ENCODE measurements at places on chromosomes 6 and 20. TPM values are rescaled to one million over a fixed set of nuclear protein-coding genes. Genes with fewer than 3 reads are reported as not detected.

DNA sequence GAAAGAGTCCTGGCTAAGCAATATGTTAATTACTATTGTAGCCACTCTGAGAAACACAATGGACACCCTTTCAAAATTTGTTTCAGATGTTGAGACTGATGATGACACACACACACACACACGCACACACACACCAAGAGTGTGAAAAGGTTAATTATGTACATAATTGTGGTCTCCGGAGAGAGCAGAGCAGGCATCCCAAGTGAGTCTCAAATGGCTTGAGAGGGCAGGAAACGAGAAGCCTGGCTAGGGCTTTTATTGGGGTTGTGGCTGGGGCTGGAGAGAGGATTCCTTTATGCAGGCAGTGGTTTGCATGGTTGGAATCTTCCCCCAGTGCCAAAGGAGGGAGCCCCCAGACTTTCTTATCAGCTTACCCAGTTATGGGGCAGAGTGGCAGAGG is 38.2 kb upstream of the NKX2-4 start:
- DNase-seq, result no peak

DNA sequence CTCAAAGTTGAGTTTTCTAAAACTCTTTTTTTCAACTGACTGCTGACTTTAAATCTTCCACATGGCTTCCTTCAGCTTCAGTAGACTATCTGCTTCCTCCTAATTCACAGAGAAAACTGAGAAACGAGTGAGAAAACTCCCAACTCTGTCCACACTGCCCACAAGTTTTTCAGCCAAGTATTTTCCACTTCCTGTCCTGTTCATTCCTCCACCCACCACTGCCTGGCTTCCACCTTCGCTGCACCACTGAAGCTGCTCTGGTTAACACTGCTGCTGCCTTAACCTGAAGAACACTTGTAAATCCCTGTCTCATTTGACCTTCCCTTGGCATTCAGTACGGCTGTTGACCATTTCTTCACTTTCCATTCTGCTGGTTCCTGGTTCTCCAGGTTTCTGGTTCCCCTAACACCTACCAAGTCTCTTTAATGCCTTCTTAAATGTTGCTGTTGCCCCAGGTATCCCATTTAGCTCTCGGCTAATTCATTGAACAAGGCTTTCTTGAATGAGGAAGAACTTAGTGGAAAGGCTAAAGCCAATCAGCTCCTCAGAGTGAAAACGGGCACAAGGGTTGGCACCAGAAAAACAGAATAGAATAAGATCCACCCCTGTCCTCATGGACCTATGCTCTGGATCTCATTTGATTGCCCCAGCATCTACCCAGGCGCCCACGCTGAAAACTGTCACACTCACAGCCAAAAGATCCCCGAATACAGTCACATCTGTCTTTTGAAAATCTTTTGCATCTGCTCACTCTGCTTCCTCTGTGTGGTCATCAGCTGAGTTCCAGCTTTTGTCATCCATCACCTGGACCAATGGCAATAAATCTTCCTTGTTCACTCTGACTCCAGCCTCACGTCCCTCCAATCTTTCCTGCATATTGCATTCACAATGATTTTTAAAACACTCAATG is 104.4 kb upstream of the TAB2 start:
- DNase-seq, result no peak

GRCh38 chr6:34082864-34083626 is 62.8 kb downstream of the GRM4 start:
- no peak for DNase-seq

OR12D3 gene
- not detected for total RNA-seq

HTR1E gene
- total RNA-seq, result not detected

LTB gene
- total RNA-seq, result 0.85 TPM

OVOL2 gene
- total RNA-seq, result not detected

DNA sequence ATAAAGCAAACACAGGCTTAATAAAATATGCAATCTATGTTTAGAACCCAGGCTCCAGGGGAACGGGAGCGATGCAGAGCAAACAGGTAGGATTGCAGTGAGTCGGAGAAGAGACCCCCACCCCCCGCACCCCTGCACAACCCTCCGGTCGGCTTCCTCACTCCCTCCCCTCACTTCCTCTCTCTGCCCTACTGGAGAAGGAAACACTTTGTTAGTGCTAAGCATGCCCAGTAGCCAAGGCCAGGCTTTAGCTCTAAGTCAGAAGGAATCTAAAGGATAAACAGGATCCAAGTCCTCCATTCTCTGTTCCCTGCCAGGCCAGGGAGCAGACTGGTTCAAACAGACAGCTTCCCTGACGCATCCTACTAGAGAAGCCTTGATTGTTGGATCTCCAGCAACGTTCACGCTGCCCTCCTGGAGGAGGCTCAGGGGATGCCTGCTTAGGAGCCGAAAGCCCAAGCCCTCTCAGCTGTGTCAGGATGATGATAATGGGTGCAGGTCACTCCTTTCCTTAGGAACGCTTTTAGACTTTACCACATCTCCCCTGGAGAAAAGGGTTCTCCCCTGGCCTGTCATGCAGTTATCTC is 14.7 kb downstream of the FOXQ1 start:
- DNase-seq, result no peak

- DNase-seq, result no peak
Measured at GRCh38 chr6:153032255-153032882, 29.9 kb upstream of the MTRF1L start.

DNA sequence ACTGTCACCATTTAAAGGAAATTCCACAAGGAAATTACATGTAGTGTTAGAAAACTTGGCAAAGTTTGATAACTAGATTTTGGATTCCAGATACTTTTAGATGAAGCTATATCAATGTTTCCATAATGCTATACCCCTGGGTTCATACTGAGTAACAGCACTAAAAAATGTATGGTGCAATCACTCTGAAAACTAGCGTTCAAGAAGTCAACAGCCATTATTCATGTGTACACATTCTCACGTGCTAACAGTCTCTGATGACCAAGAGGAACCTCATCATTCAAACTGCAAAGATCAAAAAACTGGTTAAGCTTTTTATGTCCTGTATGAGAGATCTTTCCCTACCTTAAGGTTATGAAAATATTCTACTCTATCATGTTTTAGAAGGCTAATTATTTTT is 197.6 kb downstream of the GMDS start:
- no peak for DNase-seq

DNA sequence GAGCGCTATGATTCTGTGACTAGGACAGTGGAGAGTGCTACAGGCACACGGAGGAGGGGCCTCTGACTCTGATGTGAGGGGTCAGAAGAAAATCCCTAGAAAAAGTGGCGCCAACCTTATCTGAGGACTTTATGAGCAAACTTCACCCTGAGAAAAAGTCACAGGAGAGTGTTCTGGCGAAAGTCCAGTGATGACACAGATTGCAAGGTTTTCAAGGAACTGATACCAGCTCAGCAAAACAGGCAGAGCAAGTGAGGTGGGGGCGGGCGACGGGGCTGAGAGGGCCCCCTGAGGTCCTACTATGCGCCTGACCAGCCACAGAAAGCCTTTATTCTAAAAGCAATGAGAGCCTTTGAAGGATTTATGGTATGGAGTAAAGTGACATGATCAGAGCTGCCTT is 73.3 kb downstream of the SLC22A23 start:
- no peak for DNase-seq

GRCh38 chr6:111817451-111818120 is 55.7 kb downstream of the FYN start:
- no peak for DNase-seq

DNA sequence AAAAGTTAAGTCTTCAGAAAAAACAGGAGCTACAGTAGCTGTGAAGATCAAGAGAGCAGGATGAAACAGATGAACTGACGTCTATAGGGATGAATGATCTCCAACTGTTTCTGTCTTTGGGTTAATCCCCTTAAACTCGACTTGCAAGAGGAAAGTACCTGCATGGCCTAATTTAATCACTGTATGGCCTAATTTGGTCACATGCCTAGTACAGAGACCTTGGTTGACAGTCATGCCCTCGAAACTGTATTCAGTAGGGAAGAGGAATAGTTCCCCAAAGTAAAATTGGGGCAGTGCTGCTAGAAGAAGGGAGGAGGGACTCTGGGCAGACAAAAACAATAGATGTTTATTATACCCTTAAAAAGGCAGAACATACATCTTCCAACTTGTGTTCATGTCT is 10.0 kb upstream of the SMAP1 start:
- no peak for DNase-seq

RIPOR3 gene
- total RNA-seq, result 4.4 TPM

DNA sequence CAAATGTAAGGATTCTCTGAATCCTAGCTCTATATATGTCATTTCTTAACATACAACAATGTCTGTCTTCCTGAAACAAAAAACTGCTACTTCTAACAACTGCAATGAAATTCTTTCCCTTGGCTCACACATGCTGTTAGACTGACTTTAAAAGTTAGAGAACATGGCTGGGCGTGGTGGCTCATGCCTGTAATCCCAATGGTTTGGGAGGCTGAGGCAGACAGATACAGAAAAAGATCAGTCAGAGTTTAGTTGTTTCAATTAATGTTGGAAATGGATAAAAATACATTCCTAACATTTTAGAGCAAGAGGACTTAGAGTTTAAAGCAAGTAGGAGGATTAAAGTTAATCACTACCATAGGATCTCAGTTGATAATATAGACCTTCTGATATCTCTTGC is 28.7 kb upstream of the KIAA1586 start:
- DNase-seq, result no peak

CGA gene
- not detected for total RNA-seq

DNA sequence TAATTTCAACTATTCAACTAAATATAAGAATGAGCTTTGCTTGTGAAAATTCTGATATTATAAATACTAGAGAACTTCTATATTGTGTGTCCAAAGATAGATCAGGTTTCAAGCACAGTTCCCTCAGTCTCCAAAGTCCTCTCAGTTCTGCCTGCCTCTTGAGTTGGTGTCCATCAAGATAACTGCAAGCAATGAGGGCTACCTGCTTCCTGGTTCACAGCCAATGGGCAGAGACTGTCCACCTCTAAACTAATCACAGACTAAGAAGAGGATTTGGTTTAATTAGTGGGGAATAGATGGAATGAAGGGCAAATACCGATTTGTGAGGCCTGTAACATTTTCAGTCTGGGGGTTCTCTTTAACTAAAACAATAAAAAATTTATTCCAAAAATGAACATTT is 41.3 kb upstream of the LOC128125822 start:
- DNase-seq, result no peak

PDE10A gene
- 12.8 TPM for total RNA-seq

GRCh38 chr6:74588094-74588832 is 617.6 kb downstream of the COL12A1 start:
- DNase-seq, result no peak
